ENCODE measurements at places on chromosomes 5 and 9.

GRCh38 chr9:33129886-33130881 is 37.0 kb downstream of the B4GALT1 start:
- no peak for DNase-seq

DNA sequence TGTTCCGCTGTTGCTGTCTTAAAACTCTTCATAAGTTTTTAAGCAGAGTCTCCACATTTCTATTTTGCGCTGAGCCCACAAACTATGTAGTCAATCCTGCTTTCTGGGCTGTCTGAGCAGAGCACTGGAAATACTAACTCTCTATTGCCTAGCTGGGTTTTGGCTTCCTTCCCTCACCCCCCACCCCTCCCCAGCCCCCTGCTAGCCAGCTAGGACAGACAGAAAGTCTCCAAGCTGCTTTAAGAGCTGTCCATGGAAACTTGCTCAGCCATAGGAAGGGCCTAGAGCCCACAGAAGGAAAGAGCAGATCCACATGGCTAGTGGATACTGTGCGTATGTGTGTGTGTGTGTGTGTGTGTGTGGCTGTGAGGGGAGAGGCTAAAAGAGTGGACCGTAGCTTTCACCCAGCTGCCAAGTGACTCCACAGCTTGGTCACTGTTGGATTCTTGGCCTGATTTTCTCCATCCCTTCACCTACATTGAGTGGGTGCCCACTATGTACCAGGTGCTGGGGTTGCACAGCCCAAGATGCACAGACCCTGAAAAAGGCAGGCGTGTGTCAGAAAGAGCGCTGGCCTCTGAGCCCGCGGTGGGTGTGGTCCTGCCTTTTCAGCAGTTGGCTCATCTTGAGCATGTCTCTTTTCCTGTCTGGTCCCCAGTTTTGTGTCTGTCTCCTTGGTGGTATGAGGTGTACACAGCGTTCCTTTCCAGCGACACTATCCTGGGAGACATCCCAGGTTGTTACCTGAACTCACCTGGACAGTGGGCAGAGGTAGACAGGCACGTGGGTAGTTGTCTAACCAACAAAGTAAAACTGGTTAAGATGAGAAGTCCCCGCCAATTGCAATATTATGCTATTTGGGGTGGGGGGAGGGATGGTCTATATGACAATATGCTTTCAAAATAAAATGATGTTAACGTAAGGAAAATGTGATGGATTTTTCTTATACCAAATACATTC is 5.4 kb upstream of the NKX2-5 start:
- DNase-seq: no peak

DNA sequence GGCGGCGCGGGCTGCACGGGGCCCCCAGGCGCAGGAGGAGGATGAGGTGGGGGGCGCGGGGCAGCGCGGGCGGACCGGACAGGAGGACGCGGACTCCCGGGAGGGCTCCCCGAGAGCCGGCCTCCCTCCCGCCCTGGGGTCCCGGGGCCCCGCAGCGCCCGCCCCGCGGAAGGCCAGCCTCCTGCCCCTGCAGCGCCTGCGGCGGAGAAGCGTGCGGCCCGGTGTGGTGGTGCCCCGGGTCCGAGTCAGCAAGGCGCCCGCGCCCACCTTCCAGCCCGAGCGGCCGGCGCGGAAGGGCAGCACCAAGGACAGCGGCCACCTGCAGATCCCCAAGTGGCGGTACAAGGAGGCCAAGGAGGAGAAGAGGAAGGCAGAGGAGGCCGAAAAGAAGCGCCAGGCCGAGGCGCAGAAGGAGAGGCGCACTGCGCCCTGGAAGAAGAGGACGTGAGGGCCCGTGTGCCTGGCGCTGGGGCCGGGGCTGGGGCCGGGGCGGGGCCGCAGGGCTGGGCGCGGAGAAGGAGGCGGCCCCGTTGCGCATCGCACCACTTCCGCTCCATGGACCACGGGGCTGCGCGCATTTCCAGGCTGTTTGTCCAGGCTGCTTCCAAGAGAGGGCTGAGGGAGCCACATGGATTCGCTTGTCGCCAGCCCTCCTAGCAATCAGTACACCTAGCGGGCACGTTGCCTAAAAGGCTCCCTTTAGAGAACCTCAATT is 86.0 kb downstream of the ANKRD33B start:
- DNase-seq: no peak

DNA sequence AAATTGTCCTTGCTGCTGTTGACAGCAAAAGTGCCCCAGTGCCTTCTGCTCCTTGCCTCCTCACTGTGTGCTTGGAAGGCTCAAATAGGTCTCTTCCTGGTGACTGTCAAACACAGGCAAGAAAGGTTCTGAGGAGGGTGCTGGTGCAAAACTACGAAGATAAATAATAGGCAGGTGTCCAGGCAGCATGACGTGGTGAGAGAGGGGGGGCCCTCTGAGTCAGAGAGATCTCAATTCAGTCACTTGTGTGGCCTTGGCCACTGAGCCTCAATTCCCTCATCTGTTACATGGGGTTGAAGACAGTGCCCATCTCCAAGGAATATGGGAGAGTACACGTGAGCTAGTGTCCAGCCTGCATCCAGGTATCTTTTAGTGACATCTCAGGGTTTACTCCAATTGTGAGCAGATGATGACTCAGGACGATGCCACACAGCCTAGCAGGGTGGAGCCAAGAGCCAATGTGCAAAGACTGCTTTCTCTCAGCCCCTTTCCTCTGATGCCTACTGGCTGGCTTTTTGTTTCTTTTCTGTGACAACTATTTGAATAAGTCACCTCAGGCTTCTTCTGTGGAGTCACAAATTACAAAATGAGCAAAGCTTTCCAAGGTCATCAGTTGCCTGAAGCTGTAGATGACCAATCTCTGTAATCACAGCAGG is 29.7 kb upstream of the SMIM32 start:
- no peak for DNase-seq

DNA sequence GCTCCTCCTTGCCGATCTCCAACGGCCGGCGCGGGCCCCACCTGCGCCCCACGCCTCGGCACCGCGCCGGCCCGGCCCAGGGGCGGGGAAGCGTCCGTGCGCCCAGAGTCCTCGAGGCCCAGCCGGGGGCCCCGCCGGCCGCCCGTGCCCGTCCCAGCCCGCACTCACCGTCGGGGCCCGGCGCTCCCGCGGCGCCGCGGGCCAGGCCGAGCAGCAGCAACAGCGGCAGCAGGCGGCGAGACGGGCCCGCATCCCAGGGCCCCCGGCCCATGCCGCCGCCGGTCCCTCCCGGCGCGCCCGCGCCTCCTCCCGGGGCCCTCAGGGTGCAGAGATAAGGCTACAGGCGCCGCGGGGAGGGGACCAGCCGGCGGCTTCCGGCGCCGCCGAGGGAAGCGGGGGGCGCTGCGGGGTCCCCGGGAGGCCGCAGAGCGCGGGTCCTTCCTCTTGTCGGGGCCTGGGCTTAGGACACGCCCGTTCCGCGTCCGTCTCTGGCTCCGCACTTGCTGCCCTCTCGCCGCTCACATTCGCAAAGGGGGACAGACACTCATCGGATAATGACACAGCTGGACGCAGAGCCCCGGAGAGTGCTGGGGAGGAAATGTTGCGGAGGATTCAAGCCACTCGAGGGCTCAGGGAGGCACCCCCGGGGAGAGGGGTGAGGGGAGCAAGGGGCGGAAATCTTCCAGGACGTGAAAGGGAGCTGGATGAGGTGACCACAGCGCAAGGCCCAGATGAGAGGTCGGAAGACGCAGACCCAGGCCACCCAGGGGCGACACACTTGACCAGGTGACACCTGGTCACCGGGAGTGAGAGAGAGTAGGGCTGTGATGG is at the start of gene SUSD1:
Gene SUSD1 (minus strand): TSS at position 333 of the 831 bp plus-strand sequence. CDS start 62 bp downstream, at position 271.
- DNase-seq: peak; percentile 44

- DNase-seq: no peak
Measured at GRCh38 chr5:79849486-79850315, 141.4 kb downstream of the MTX3 start.

GRCh38 chr9:93894691-93895079 is 60.5 kb downstream of the BARX1 start:
- DNase-seq: no peak

GRCh38 chr5:82820961-82821845 is 256.0 kb downstream of the TMEM167A start:
- no peak for DNase-seq

DNA sequence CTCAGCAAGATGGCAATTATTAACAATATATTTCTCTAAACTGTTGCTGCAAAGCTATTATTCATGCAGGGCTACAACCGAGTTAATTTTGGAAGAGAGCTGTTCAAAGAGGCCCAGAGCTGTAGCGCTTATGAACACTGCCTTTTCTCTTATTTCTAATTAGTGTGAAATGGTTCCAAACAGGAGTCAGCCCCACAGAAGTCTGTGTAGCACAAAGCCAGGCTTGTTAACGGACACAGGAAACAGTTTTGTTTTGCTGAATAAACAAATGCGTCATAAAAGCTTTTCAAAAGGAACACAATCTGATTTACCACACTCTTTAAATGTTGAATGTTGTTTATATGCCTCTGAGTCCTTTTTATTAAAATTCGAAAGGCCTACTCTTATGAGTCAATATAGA is 396.5 kb downstream of the ANXA1 start:
- no peak for DNase-seq

DNA sequence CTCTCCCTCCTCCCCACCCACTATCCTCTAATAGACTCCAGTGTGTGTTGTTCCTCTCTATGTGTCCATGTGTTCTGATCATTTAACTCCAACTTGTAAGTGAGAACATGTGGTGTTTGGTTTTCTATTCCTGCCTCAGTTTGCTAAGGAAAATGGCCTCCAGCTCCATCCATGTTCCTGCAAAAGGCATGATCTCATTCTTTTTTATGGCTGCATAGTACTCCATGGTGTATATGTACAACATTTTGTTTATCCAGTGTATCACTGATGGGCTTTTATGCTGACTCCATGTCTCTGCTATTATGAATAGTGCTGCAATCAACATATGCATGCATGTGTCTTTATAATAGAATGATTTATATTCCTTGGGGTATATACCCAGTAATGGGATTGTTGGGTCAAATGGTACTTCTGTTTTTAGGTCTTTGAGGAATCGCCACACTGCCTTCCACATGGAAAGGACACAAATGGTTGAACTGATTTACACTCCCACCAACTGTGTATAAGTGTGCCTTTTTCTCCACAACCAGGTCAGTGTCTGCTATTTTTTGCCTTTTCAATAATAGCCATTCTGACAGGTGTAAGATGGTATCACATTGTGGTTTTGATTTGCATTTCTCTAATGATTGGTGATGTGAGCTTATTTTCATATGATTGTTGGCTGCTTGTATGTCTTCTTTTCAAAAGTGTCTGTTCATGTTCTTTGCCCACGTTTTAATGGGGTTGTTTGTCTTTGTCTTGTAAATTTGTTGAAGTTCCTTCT is 96.5 kb upstream of the DAB2 start:
- no peak for DNase-seq

DNA sequence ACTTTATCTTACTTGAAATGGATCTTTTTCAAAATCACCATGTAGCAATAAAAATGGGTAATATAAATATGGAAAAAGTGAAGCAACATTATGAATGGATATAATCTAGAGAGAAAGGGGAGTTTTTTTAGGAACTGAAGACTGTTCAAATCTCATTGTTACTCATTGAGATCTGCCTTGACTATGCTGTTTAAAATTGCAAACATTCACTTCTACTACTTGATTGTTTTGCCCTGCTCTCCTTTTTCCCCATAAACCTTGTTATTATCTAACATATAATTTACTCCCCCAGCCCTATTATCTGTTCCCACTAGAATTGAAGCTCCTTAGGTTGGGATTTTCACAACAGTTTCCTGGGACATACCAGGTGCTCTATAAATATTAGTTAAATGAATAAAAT is 22.0 kb downstream of the PAM start:
- DNase-seq: no peak

GRCh38 chr5:17118631-17119030 is 98.8 kb upstream of the BASP1 start:
- DNase-seq: no peak

DNA sequence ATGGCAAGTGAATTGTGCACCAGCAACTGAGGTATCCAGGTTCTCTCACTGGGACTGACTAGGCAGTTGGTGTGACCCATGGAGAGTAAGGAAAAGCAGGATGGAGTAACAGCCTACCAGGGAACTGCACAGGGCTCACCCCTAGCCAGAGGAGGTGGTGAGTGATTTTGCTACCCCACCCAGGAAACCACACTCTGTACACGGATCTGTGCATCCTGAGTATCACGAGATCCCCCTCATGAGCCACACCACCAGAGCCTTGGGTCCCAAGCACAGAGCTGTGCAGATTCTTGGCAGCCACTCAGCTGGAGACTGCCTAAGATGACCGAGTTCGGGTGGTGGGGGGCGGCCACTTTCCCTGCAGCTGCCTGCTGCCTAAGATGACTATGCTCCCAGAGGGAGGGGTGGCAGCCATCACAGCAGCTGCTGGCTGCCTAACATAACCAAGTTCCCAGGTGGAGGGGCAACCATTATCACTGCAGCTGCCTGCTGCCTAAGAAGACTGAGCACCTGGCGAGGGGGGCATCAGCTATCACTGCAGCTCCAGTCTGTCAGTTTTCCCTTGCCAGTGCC is 48.4 kb upstream of the EFNA5 start:
- DNase-seq: no peak

DNA sequence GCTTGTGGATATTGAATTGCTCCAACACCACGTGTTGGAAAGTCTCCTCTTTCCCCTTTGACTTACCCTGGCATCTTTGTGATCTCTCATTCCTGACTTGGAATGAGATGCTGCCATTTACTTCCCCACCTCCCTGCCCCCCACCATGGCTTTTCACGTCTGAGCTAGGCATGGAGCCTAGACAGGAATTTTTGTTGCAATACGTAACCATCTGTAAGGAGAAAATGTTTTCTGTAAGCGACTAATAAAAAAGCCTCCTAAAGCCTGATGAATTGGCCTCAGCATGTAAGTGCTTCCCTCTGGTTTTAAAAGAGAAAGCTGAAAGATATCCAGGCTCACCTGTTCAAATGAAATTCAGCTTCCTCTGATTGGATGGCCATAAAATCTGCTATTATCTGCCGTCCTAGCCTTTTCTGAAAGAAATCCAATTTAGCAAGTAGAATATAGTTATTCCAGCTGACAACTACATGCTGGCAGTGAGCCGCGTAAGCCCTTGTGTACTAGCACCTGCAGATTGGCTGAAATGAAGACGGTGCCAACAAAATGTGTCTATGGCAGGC is 200.1 kb downstream of the NSG2 start:
- DNase-seq: no peak

DNA sequence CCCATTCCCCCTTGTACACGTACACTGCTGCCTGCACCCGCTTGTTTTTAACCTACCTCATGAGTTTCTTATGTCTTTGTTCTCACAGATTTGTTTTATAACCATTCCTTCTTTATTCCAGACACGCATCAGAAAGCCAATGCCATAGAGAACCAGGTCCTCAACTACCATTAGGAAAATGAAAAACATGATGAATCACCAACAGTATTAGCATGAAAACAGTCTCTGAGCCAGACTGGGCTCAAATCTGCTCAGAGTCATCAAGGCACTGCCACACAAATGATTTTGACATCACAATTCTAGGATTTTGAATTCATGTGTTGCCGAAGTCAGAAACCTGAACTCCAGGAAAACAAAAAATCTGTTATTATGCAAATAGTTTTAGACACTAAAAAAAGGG is 394.1 kb upstream of the GRIA1 start:
- no peak for DNase-seq

- no peak for DNase-seq
Measured at GRCh38 chr9:72997387-72997995, 44.6 kb upstream of the ALDH1A1 start.
